NCI-H1417 treated with DMSO at 0.1 percent for 48 hours (cell line): ENCODE measurements at places on chromosomes 11 and 22.

DNA sequence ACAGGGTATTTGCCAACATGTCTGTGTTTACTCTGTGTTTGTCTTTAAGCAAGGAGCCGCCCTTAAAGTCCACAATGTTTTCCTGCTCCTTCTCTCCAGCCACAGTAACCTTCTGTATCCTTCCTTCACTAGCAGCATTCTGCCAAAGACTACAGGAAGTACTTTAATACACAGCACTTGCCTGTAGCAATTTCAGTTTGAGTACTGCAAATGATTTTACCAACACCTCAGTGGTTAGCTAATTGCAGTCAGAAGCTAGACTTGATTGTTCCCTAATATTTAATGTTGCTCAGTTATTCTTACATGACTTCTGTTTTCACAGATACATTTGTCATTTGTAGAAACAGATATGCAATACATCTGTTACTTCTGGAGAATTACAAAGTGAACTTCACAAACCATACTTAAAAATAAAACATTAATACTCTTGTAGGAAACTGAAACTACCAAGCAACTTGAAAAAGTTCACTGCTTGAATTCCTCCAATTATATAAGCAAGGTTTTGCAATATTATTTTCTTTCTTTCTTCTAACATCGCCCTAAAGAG, 69.1 kb downstream of the FCHSD2 start:
- DNase-seq, result no peak

- no peak for DNase-seq
Measured at GRCh38 chr11:74139151-74139918, 31.5 kb downstream of the C2CD3 start.

- DNase-seq, result no peak
Measured at GRCh38 chr11:59801160-59801706, 9.3 kb downstream of the MRPL16 start.

- DNase-seq, result no peak
Measured at GRCh38 chr11:110990311-110990710, 255.2 kb upstream of the POU2AF2 start.

DNA sequence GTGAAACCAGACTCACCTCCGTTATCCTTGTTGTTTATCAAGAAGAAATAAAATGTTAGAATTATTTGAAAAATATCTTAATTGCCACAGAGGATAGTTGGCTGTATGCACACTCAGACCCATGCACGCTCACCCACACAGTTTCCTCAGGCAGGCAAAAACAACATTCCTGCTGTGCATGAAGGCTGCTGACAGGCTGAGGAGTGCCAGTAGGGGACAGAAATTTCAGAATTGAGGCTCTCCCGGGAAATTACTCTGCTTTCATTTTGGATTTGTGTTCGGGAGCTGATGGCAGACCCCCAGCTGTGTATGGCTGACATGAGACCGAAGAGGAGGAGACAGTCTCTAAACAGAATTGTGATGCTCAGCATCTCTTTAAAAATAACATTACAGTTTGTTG, 87.5 kb downstream of the AMOTL1 start:
- no peak for DNase-seq

DNA sequence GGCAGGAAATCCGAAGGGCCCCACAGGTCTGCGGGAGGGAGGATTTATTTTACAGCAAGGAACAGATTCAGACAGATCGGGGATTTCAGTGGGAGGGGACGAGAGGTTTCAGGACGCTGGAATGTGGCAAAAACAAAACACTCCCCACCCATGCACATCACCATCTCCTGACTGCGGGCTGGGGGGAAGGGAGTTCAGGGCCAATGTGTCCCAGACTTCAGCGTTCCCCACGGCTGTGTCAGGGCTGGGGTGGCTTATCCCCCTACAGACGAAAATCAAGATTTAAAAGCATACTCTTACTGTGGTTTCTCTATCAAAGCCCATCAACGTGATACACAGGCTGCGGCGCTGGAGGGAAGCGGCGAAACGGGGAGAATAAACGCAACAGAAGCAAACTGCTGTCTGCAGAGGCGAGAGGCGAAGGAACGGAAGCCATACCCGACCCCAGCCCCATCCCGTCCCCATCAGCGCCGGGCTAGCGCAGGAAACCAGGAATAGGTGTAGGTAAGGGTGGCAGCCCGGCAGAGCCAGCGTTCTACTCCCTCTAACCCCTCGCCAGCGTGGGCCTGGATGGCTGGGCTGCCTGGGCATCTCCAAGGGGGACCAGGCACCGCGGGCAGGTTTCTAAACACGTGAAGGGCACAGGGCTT, 2.7 kb downstream of the TENM4 start:
- no peak for DNase-seq

DNA sequence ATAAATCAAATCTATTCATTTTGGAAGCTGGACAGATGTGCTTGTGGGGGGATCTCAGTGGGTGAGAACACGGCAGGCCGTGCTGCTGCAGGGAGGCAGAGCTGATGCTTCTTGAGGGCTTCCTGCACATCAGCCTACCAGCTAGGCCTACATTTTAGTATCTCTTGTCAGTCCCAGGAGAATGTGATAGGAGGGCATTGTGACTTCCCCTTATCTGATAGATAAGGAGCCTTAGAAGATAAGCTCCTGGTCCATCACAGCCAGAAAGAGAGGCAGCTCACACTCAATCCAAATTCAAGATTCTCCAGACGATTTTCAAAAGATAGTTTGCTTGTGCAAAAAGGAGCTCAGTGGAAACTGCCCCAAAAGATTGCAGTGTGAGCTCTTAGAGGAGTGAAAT, 89.0 kb downstream of the SHANK2 start:
- no peak for DNase-seq

DNA sequence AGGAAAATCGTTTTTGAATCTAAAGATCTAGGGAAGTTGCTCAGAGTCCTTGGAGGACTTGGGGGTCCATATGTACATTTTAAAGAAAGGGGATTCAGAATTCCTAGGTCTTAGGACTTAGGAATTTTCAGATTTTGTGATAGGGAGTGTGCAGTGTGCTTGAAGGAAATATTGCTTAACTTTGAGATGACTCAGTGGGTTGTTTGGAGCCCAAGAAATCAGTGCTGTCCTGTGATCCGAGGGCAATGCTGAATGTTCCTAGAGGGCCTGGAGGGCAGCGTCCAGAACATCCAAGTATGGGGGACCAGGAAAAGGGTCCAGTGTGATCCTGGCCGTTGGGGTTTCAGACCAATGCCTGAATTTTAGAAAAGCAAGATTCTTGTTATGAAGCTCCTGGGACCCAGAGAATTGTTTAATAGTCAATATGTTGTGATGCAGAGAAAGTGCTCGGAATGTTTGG, 3.1 kb upstream of the IGF2 start:
- no peak for DNase-seq

- DNase-seq, result no peak
Measured at GRCh38 chr11:113689768-113690618, 16.1 kb downstream of the TMPRSS5 start.

- DNase-seq, result no peak
Measured at GRCh38 chr22:31947296-31947695, 3.0 kb downstream of the YWHAH start.

DNA sequence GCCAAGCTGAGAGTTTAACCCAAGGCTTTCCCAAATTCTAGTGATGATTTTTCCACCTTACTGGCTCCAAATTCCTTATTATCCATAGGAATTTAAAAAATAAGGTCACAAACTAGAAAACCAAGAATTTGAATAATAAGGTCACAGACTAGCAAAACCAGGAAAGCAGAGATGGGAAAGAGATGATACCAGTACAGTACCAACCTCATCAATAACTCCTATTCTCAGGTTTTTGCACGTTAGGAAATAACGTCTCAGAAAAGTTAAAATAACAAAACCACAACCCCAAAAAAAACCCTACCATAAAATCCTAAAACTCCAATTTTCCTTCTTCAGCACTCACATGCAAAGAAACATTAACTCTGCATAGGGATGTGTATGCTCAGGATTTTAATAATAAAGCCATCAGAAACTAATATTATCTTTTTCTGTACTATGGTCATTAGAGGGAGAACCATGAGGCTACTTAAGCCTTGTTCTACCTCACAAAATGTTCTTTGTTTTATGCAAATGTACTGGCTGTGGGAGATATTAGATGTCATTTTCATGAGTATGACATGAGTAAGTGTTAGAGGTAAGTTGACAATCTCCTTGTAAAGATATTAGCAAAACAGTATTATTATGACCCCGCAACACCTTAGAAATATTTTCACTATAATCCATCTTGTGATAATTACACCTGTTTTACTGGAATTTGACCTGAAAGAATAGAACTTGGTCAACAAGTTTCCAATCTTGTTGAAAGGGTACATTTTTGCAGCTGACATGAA, 16.1 kb upstream of the EED start:
- DNase-seq, result no peak
